ENCODE measurements at places on chromosomes 4 and X. TPM values are rescaled to one million over a fixed set of nuclear protein-coding genes. Genes with fewer than 3 reads are reported as not detected.

DNA sequence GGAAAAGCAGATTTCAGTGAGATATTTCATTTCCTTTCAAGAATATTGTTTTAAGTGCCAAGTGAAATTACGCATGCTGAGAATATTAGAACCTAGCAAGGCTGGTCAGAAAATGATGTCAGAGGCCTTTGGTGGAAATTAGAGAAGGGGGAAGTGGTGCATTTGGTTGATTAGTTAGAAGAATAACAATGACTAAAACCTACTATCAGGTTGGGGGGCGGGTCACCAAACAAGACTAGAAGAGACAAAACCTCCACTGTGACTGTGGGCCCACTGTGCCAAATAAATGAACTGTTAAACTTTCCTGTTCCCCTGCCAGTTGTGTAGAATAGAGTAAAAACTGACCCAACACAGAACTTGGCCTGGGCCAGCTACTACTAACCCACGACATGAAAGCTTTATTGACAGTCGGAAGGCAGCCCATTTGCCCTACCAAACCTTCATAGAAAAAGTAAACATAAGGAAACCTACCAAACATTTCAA lies 2.9 kb downstream of the RAPGEF2 start:
- DNase-seq: no peak

- DNase-seq: no peak
These were observed 51.6 kb downstream of the WDFY3 start for GRCh38 chr4:84914686-84915395.

- DNase-seq: no peak
These were observed 936.6 kb upstream of the EPHA5 start for GRCh38 chr4:66606908-66607307.

GRCh38 chr4:129043523-129043922 lies 49.8 kb downstream of the SCLT1 start:
- DNase-seq: no peak

DNA sequence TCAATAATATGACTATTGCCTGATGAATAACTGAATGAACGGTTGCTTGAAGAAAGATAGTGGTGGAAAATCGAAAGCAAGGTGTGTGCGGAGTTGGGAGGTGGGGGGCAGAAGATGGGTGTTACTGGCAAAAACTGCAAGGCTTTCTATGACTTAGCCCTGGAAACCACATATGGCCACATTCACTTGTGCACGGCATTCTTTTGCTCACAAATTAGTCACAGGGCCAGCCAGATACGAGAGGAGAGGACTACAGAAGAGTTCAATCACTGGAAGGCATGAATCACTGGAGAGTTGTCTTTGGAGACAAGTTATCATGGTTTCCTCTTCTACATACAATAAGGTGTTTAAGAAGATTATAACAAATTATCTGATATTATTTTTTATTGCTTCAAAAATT lies 626.5 kb upstream of the CPEB2 start:
- no peak for DNase-seq

- no peak for DNase-seq
These were observed 62.8 kb downstream of the FAM9B start for GRCh38 chrX:8971116-8971515.

DNA sequence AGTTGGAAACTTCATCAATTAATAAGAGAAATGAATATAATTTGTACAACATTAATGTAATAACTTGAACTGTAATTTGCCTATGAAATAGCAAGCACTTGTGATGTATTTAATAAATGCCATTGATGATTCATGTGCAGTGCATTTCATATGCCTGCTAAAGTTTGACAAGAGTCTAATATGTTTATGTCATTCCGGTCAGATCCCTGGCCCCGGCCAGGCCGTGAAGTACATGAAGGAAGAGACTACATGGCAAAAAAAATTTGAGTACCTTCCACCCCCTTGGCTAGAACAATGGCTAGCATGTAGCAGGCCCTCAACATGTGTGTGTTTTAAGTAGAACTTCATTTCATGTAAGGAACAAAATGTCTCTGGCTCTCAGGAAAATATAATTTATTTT lies 161.3 kb downstream of the ATP10D start:
- no peak for DNase-seq

GRCh38 chr4:78379040-78379439 lies 172.5 kb upstream of the ANXA3 start:
- no peak for DNase-seq

DNA sequence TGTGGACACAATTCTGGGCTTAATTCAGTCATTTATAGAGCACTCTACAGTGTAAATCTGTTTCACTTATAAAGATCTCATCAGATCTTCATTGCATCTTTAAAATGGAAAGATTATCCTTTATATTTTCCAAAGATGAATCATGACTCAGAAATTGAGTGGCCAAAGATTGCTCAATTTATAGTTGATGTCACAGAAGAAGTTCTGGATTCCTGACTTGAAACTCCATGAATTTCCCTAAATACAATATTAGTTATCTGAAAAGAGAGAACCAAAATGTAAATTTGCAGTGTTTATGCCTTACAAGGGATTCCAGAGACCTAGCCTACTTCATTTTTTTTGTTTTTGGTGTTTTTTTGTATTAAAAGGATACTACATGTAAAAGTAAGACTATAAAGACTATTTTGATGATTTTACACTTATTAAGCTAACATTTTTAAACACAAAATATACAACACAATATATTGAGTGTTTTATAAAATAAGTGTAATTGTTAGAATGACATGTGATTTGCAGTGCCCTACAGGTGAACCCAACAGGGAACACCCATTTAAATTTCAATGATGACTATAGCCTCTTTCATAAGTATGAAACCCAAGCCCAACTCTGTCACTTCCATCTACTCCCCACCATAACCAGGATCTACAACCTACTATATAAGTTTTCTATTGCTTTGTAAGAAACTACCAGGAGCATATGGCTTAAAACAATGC lies 183.5 kb downstream of the PCDH7 start:
- DNase-seq: no peak

GRCh38 chrX:129360175-129360574 lies 163.1 kb downstream of the SMARCA1 start:
- DNase-seq: no peak

GRCh38 chr4:14180983-14181601 lies 553.6 kb upstream of the BOD1L1 start:
- DNase-seq: no peak

- DNase-seq: no peak
These were observed 26.0 kb downstream of the FHDC1 start for GRCh38 chr4:152962150-152962549.

- no peak for DNase-seq
These were observed 64.8 kb downstream of the PCDH18 start for GRCh38 chr4:137467537-137467936.

GRCh38 chr4:143402776-143403552 lies 66.3 kb downstream of the GAB1 start:
- no peak for DNase-seq

GRCh38 chrX:70029863-70030262 lies 19.9 kb downstream of the AWAT2 start:
- no peak for DNase-seq

DNA sequence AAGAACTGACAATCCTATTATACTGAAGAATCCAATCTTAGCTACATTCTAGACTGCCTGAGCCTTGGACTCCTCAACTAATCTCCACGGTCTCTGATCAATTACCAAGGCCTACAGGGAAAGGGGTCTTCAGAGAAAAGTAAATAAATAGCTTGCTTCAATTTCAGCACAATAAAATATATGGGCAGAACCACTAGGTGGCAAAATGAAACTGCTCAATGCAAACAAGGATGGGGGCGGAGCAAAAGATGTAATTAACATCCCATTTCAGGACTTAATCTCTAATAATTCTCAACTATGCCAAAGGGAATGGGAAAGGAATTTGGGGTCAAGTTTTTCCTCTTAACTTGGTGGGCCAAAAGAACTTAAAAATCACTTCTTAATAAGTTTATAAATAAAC lies 78.4 kb upstream of the MAP3K15 start:
- DNase-seq: peak; percentile 10

GRCh38 chr4:26815706-26816105 lies 44.9 kb upstream of the STIM2 start:
- no peak for DNase-seq

GRCh38 chr4:149048451-149049143 lies 606.4 kb upstream of the NR3C2 start:
- DNase-seq: no peak

- no peak for DNase-seq
These were observed 160.1 kb upstream of the MBNL3 start for GRCh38 chrX:132648895-132649294.

GRCh38 chrX:48883729-48884128 lies 13.8 kb downstream of the TIMM17B start:
- DNase-seq: no peak

Gene ETNPPL
- 0.62 TPM for polyA plus RNA-seq

Gene GAGE12H
- not detected for polyA plus RNA-seq

Gene WDR17
- polyA plus RNA-seq: 7.3 TPM

Gene NSUN7
- 13.1 TPM for polyA plus RNA-seq

Measured in right renal cortex interstitium (tissue), 3 donors.